ENCODE measurements at places on chromosomes 13 and 19.
A peak's percentile ranks its signal among the peaks of the same experiment; 100 is the strongest.

DNA sequence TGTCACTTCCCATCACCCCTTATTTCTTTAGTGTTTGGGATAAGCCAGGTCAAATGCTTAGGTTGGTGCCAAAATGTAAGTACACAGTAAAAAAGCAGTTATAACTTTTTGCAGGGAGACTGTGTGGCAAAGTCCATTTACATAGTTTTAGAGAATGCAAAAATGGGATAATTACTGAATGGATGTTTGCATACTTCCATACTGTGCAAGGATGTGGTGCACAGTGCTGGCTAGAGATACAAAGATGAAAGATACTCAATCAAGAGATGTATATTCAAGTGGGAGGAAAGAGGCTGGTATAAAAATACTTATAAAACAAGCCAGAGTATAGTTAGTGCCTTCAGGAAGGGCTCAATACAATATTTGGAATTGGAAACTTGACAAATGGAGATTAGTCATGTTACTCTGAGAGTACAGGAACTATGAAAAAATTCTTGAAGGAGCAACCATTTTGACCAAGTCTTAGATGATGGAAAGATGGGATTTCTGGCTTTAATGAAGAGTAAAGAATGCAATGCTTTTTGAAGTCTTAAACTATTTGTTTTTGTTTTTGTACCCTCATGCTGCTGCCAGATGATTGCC is 8.0 kb downstream of the PDS5B start:
- DNase-seq, result no peak

GRCh38 chr13:100334214-100334613 is 245.3 kb downstream of the PCCA start:
- no peak for DNase-seq

GRCh38 chr19:16509141-16510061 is 13.2 kb downstream of the C19orf44 start:
- no peak for DNase-seq

GRCh38 chr19:55437410-55437809 is 5.7 kb downstream of the SHISA7 start:
- no peak for DNase-seq

DNA sequence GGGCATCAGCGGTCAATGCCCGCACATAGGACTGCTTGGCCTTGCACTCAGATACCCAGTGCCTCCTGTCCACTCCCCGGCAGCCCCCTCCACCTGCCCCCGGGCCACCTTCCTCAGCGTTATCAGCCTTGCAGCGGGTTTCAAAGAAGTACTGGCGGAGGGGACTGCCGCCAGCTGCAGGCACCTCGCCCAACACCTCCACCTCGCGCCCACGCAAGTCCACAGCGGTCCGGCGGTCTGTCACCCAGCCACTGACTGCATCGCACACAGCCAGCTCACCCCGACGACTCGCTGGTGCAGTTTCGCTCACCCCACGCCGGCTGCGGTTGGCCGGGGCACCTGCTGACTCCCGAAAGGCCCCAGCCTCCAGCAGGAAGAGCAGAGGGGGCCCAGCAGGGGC is 3.2 kb downstream of the NTF4 start:
- DNase-seq, result no peak

DNA sequence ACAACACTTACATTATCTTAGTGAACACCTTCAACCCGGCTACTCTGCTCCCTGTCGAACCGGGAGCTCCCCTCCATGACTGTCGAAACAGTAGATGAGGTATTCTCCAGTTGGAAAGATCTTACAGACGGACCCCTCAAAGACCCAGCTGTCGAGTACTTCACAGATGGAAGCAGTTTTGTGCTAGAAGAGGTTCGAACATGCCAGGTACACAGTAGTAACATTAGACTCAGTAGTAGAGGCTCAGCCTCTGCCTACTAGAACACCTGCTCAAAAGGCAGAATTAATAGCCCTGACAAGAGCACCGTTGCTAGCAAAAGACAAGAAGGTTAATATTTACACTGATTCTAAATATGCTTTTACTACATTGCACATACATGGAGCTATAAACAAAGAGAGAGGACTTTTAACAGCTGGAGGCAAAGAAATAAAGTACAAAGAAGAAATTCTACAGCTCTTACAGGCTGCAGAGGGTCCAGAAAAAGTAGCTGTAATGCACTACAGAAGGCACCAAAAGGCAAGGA is 13.6 kb upstream of the SLC15A1 start:
- no peak for DNase-seq

DNA sequence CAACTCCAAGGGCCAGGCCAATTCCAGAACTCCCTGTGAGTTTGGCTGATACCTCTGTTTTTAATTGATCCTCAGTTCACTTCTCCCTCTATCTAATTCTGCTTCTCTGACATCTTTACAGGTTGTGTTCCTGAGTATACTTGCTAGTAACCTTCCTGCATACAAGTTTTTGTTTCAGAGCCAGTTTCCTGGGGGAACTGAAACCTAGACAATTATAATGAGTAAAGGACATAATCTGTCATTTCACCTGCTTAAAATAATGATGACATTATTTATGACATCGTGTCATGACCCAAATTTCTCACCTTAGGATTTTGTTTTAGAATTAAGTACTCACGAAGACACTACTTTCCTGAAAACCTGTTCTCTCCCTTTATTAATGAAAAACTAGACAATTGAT is 12.5 kb upstream of the MYCBP2 start:
- peak; percentile 60 for DNase-seq

- no peak for DNase-seq
These were observed 1165.8 kb downstream of the OLFM4 start for GRCh38 chr13:54194233-54195024.

- no peak for DNase-seq
These were observed 1899.5 kb downstream of the OLFM4 start for GRCh38 chr13:54928071-54928470.

DNA sequence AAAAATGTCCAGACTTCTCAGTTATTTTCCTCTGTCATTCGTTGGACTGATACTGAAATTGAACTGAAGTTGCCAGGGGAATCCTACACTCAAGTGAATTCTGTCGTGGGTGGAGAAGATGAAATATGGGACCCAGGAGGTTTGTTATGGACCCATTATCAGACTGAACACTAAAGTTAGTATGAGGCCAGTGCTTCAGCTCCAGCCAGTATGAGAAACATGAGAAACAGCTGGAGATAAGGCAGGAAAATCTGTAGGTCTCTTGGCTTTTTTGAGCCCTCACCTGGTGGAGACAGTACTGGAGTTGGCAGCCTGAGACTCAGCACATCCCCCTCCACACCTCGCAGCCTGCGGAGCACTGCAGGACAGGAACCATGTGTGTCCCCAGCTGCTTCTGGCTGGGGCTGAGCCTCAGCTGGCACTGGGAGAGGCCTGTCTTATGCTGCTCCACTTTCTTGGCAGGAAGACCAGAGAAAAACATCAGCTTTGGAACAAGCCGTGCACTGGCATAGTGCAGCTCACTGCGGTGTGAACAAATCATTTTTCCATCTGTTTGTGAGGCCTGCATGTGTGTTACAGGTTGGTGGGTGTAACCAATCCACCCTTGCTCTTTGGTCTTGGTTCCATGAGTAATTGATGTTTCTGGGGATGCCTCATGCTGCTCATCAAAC is 641.0 kb downstream of the FGF9 start:
- DNase-seq, result no peak

- no peak for DNase-seq
These were observed 118.1 kb upstream of the SOX1 start for GRCh38 chr13:111948811-111949210.

- peak; percentile 50 for DNase-seq
These were observed 1.9 kb downstream of the KDM4B start for GRCh38 chr19:4970558-4971423.

DNA sequence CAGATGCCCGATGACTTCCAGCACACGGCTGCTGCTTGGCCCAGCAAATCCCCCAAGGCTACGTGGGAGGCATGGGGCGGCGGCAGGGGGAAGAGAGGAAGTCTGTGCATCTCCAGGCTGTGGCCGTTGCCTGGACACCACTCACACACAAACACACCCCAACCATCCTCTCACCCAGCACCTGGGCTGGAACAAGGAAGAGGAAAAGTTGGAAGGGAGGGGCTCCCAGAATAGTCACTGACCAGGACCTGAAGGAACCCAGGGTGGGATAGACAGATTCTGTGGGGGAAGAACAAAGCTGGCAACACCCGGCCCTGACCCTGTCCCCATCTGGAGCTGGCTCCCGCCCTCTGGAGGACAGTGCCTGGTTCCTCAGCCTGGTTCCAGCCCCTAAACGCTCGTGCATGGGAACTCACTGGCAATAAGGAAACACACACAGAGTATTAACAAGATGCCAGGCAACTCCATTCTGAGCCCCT is 11.2 kb downstream of the PPP6R1 start:
- no peak for DNase-seq

GRCh38 chr19:46821512-46822409 is 28.9 kb downstream of the AP2S1 start:
- DNase-seq, result peak; percentile 73

DNA sequence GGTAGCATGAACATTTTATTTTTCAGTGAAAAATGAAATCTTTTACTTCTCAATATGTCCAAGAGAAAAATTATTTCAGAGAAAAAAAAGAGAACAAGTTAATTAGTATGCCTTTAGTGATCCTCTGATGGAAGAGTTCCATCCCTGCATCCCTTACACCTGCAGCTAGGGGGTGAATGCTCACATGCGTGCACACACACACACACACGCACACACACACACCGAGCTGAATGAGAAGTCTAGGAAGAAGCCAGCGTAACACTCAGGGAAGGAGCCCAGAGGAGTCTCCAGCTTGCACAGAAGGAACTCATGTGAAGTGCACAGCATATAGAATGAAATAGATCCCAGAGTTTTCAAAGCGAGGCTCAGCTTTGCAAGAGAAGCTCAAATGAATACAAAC is 510.5 kb downstream of the IRS2 start:
- DNase-seq, result no peak

GRCh38 chr13:51525567-51526167 is 58.6 kb upstream of the WDFY2 start:
- no peak for DNase-seq

DNA sequence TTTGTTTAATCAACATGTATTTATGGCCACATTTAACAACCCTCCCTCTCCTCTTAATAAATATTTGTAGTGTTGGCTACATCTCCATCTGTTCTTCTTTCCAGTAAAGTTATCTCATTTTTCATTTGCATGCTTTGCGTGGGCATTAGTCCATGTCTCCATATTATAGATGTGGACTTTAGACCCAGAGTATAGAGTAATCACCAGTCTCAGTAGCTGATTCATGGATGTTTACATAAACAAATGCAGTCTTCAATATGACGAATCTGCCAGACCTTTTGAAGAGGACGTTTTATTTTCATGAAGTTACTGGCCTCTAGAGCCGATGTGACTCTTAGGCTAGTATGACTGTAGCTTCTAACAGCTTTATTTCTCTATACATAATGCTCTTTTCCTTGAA is 1546.2 kb downstream of the OLFM4 start:
- DNase-seq, result no peak

- no peak for DNase-seq
These were observed 374.4 kb downstream of the DLEU7 start for GRCh38 chr13:50468849-50469669.

- DNase-seq, result no peak
These were observed 466.7 kb downstream of the TSHZ3 start for GRCh38 chr19:30882411-30883005.

DNA sequence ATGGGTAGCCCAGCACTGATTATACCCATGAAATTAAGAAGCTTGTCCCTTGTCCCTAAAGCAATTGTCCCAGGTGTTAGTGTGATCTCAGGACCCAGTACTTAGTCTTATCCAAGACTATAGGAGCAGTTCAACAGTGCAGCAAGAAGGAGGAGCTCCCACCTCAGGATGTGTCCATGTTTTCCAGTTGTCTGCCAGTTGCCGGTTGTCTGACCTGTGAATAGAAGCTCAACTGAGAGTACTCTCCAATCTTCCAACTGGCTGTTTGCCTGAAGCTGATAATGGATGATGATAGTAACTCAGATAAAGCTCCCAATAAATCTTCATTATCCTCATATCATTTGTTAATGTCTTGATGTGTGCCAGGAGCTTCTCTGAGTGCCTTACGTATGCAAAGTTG is 107.2 kb upstream of the HTR2A start:
- no peak for DNase-seq

GRCh38 chr13:49254007-49254406 is 6.3 kb downstream of the CDADC1 start:
- DNase-seq, result no peak

DNA sequence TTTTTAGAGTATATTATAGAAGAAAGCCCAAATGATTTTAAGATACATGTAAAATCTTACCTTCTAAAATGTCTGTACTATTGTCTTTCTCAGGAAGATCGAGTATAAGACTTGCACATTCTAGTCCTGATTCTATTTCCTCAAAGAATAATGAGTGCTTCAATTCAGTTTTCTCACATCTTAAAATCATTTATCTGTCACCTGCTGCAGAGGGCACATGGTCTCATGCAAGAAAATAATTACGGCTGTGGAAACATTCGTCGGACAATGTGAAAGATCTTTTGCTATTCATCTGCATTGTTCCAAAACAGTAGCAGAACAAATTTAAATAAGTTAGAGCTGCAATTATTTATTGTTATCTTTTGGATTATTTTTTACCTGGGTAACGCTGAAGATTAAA is 1403.5 kb downstream of the PCDH9 start:
- no peak for DNase-seq

DNA sequence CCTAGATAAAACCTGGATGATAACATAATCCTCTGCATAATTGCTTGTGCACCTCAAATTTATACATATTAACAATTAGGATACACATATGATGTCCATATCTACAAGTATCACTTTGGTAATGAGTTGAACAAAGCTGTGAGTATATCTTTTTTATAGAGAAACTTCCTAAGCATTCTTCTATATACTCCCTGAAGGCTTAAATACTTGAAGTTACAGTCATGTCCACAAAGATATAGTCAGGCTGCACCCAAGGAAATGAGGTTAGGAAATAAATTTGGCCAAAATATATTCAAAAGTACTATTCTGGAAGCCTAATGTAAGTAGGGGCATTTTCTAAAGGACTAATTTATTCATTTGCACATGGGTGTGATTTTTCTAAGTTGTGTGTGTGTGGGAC is 761.5 kb downstream of the PCDH9 start:
- DNase-seq, result no peak

DNA sequence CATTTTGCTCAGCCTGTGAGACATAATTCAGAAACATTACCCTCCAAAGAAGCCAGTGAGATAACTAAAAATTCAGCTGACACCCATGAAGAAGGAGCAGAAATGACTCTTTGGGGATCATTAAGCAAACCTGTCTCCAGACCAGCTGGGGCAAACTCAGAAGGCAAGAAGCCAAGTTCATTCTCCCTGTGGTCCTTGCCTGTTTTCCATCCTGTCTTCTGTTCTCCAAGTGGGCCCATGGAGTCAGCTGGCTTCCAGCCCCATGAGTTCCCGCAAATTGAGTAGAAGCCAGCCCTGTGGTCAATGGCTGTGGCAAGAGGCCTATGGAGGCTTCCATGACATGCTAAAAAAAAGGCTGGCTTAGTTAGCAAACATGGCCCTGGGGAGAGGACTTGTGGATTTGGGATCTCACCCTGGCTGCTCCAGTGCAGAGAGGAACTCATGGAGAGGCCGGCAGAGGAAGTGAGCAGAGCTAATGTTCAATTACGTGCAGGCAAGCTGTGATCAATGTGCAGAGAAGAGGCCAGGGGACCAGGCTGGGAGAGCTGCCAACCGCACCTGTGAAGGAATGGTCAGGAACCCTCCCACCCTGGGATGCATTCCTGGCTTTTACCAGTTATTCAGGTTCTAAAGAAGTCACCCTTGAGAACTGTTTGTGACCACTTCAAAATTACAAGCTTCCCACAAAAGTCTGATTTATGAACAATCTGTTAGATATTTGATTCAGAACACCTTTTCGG is 229.1 kb downstream of the TSHZ3 start:
- DNase-seq, result no peak

Data from NAMALWA (cell line).